Glutamatergic neuron (in vitro differentiated cells): ENCODE measurements at places on chromosomes 2 and 18.
A peak's percentile ranks its signal among the peaks of the same experiment; 100 is the strongest.

GRCh38 chr18:21660078-21660477, 44.5 kb downstream of the ABHD3 start:
- no peak for DNase-seq

DNA sequence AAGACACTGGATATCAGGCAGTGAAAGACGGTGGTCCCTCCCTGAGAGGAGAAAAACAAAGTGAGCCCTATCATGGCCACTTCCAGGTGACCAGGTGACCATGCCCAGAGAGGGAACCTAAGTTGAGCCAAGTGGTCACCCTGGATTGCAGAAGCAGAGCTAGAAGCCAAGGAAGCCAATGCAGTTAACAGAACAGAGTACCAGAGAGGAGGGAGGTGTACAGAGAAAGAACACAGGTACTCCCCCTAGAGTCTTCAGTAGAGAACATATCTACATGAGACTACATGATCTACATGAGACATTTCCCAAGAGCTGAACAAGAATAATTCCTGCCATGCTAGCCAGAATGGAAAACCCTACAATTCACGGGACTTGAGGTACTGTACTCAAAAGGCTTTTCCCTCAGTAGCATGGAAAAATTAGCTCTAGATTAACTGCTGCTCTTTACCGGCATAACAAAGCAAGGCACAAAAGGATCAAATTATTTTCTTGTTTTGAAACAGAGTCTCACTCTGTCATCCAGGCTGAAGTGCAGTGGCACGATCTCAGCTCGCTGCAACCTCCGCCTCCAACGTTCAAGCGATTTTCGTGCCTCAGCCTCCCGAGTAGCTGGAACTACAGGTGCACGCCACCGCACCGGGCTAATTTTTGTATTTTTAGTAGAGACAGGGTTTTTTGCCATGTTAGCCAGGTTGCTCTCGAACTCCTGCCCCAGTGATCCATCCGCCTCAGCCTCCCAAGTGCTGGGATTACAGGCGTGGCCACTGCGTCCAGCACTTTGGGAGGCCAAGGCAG, 23.5 kb downstream of the ROCK2 start:
- DNase-seq, result no peak

GRCh38 chr18:13266218-13267100, 47.9 kb downstream of the LDLRAD4 start:
- no peak for DNase-seq

DNA sequence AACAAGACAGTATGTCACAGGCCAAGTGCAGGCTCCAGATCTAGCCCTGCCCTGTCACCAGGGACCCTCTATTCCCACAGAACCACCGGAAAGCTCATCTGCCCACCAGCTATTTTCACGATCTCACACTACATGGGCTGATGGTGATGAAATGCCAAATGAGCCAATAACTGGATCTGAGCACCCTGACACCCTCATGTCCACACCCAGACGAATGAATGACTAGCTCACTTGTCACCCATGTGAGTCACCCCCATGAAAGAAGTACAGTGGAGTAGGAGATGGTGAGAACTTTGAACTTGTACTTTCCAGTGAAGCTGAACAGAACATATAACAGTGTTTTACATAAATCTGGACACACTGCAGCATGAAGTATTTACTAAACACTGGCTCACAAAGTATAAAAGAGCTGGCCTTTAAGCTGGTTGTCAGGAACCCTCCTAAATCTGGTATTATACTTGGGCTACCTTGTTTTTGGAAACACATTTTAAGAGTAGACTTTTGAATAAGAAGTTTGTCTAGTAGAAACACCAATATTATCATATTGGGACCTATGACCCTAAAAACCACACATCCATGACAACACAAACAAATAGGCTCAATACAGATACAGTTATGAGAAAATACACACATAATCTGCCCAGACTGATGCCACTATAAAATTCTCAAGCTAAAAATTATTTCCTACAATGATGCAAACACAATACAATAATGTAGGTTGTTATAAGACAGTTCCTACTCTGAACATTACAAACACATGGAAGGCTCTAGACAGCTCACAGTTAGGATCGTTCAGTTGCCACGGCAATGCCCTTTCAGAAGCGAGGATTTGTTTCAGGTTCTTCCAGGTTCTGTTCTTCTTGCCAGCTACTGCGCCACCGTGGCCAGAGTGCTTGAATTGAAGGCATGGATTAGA, 19.0 kb downstream of the INO80C start:
- DNase-seq, result no peak

- no peak for DNase-seq
These were observed 75.0 kb upstream of the PKDCC start for GRCh38 chr2:41972819-41973218.

DNA sequence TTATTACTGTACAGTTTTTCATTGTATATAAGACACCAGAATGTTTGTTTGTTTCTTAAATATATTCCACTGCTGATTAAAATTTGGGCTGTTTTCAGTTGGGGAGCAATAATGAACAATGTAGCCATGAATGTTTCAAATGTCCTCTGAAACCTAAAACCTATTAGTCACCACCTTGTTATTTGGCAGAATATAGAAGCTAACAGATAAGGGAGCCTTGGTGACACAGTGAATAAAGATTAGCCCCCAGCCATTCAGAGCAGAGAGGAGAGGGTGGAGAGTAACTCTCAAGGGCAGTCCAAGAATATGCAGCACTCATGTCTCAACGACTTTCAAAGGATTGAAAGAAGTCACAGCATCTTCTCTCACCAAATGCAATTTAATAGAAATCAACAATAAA, 43.1 kb upstream of the ATP8B1 start:
- no peak for DNase-seq

GRCh38 chr2:114011713-114012112, 121.8 kb downstream of the ACTR3 start:
- no peak for DNase-seq

DNA sequence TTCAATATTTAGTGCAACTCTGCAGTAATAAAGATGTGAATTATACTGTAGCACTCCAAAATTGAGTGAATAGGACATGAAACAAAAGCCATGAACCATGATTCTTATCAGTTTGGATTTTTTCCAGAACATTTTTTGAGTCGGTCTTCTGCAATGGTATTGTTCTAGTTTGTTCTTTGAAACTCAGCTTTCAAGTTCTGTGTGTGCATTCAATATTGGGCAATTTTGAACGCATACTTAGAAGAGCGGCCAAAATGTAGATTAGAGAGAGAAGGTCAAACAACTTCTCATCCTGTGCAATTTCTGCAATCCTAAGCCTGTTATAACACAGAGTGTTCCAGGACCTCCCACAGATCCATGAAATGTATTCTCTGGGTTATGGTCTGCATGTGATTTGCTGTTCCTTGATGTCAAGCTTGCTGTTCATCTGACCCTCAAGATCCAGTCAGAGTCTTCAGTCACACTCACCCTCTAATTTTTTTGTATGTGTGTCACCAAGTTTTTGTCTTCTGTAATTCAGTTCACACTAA, 48.3 kb downstream of the TSPYL6 start:
- no peak for DNase-seq

- peak; percentile 67 for DNase-seq
These were observed 467.6 kb upstream of the CWC22 start for GRCh38 chr2:180474716-180475115.

GRCh38 chr2:29763371-29763770, 158.0 kb downstream of the ALK start:
- DNase-seq, result no peak

GRCh38 chr2:28356095-28356911, 36.4 kb upstream of the FOSL2 start:
- no peak for DNase-seq

DNA sequence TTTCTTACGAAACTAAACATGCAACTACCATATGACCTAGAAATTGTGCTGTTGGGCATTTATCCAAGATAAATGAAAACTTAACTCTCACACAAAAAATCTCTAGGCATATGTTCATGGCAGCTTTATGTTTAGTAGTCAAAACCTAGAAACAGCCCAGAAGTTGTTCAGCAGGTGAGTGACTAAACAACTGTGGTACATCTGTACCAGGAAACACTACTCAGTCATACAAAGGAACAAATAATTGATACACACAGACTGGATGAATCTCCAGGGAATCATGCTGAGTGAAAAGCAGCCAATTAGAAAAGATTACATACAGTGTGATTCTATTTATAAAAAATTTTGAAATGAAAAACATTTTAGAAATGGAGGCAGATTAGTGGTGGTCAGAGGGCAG, 29.3 kb downstream of the DYNC2LI1 start:
- no peak for DNase-seq

DNA sequence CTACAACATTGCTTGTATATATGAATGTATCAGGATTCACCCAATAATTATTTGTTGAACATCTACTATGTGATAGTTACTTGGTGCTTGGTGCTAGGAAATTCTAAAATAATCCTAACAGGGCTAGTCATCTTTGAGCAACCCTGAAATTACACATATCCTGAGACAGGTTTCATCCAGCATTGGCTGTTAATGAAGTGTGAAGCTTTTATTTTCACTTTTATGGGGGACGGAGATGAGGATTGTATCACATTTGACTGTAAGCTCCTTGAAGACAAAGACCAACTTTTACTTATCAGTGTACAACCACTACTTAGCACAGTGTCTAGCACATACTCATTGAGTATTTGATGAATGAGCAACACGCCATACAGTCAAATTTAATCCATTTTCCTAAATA, 6.8 kb upstream of the GALM start:
- DNase-seq, result no peak

DNA sequence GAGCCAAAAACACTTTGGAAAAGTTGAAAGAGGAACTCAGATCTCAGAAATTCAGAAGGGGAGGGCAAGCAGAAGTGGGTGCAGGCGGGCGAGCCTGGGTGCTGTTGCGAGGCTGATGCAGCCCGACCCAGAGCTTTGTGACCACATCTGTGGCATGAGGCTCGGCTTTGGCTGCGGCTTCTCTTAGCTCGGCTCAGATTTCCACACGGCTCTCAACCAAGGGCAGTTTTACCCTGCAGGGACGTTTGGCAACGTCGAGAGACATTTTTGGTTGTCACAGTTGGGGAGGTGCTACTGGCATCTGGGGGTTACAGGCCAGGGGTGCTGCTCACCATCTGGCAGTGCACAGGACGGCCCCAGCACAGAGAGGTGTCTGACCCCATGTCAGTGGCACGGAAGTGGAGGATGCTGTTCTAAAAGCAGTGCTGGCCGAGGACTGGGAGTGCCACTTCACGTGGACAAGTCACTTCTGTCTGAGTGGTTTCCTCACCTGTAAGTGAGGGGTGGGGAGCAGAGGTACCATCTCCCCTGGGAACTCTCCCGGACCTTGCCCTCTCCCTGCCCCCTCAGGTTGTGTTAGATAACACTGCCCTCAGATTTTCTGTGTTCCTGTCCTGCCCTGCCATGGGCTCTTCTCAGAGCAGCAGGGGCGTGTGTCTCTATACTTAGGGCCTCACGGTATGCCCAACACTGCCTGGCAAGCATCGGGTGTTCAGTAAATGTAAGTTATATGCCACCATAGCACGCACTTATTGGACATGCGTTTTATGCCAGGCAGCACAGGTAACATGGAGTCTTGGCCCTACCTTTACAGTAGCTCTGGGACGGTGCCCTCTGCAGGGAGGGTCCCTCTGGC, 48.7 kb upstream of the FAHD2A start:
- DNase-seq, result no peak

- DNase-seq, result no peak
These were observed 59.2 kb downstream of the RPL37A start for GRCh38 chr2:216557820-216558219.

DNA sequence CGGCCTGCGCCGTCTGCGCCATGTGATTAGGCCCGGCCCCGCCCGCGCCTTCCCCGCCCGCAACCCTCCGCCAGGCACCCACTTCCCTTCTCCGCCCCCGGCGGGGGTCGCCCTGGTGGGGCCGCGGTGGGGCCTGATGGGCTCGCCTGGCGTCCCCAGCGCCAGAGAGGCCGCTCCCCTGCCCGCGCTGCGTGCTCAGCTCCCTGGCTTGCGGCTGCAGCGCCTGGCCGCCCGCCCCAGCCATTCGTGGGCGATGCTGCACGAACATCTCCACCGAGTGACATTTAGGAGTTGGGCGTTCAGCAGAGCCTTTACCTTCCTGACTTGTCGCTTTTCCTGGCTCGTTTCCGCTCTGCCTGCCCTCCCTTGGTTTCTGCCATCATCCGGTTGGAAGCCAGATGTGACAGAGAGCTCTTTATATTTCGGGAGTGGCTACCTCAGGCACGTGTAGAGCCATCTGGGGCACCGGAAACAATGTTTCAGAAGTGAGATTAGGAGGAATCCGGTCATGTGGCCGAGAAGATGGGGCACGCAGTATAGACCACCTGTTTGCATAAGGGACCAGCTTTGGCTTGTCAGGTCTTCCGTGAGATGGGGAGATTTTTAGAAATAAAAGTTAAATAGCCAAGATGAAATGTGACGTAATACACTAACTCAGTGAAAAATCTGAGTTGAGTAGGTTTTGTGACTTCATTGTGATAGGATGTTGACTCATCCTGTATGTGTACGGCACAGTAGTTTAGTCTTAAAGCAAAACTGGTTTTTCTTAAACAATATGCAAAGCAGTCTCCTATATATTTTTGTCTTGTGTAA, 1.2 kb downstream of the GLS start:
- peak; percentile 74 for DNase-seq

DNA sequence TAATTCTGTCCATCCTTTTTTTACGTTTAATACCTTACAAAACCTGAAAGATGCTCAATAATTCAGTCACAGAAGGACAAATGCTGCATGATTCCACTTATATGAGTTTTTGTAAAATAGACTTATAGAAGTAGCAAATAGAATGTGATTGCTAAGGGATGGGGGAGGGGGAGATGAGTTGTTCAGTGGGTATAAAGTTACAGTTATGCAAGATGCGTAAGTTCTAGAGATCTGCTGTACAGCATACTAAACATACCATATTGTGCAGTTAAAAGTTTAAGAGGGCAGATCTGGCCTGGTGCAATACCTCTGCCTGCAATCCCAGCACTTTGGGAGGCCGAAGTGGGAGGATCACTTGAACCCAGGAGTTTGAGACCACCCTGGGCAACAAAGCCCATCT, 78.8 kb downstream of the TET3 start:
- no peak for DNase-seq

GRCh38 chr2:228348516-228349064, 167.1 kb upstream of the SPHKAP start:
- DNase-seq, result no peak

DNA sequence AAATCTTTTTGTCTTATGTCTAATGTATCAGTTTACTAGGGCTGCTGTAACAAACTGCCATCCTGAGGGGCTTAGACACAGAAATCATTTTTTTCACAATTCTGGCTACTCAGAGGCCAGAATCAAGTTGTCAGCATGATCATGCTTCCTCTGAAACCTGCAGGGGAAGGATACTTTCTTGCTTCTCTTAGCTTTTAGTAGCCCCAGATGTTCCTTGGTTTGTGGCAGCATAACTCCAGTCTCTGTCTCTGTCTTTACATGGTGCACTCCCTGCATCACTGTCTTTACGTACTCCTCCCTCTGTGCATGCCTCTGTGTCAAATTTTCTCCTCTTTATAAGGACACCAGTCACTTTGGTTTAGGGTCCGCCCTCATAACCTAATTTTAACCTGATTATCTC, 2.0 kb upstream of the SCN3A start:
- DNase-seq, result no peak

- no peak for DNase-seq
These were observed 109.4 kb downstream of the KCTD1 start for GRCh38 chr18:26438980-26439379.

- no peak for DNase-seq
These were observed 18.5 kb downstream of the REL start for GRCh38 chr2:60899892-60900249.
